Lung microvascular endothelial cell (primary cell): ENCODE measurements at places on chromosomes 12 and 14. TPM values are rescaled to one million over a fixed set of nuclear protein-coding genes. Genes with fewer than 3 reads are reported as not detected.

- no peak for DNase-seq
Measured at GRCh38 chr14:57464008-57464730, 29.5 kb downstream of the CCDC198 start.

Gene HCAR2
- not detected in 2 replicates for total RNA-seq

GRCh38 chr14:72332871-72333270 is 400.6 kb downstream of the RGS6 start:
- DNase-seq = no peak

Gene GZMH
- not detected in 2 replicates for total RNA-seq

DNA sequence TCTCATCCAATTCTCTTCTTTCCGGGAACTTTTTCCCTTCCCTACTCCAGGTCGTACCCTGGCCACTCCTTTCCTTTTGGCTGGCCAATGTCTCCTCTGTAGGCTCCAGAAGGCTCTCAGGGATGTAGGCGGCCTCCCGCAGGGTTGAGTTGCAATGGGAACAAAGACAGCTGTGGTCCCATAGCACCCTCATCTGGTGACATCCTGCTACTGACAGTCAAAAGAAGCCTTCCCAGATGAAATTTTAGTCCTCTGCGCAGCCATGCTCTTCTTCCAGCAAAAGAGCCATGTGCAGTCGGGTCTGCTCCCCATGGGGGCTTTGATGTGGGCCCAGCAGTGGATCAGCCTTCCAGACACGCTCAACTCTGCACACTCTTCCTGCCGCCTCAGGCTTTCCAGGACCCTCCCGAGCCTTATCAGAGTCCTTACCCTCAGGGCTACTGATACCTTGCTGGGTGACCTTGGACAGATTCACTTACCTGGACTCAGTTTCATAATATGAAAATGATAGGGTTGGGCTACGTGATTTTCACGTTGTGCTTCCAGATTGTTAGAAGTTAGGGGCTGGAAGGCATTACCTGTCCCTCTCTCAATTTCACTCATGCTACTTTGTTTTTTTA is 5.5 kb upstream of the CELA1 start:
- peak; percentile 76 for DNase-seq

Gene PPP2R3C
- total RNA-seq = 39.2 and 43.7 TPM in 2 replicates

GRCh38 chr12:121038861-121039668 is at the start of gene OASL:
TSS of gene OASL (minus strand) at chr12:121039246. CDS start at chr12:121038971, 275 bp downstream.
- DNase-seq = peak; percentile 20

Gene A2M
- total RNA-seq = 3.8 and 19.0 TPM in 2 replicates

DNA sequence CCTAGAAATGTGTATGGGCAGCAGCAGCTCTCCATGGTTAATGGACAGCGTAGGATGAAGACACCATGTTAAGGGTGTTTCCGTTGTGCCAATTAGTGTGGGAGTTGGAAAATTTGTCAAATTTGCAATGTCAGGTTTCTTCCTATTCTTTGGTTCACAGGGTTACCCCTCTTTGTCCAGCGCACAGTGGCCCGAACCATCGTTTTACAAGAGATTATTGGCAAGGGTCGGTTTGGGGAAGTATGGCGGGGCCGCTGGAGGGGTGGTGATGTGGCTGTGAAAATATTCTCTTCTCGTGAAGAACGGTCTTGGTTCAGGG is 26.0 kb upstream of the TAMALIN start:
- DNase-seq = no peak

Gene TCP11L2
- 42.7 and 59.1 TPM in 2 replicates for total RNA-seq

DNA sequence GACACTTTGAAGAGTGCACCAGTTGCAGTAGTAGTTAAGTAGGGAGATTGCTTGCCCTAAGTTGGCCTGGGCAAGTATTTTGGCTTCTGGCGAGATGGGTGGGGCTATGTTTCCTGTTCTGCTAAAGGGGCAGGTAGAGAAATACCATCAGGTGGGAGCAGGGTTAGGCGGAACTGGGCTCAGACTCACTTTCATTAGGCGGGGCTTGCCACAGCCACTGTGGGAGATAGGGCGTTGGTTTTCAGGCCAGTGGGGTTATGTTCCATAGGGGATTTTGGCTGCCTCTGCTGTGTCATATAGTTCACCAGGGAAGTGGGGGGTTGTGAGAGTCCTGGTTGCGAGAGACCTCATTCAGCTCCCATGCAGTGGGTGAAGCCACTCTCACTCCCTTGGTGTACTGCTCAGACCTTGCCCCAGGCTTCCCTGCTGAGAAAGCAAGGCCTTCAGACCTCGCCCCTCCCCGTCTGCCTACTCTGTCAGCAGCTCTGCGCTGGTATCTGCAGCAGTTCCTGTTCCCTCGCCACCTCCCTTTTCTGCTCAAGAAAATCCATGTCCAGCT is 43.3 kb downstream of the AEBP2 start:
- peak; percentile 16 for DNase-seq

Gene MED13L
- total RNA-seq = 37.3 and 91.5 TPM in 2 replicates

Gene NGB
- not detected in 2 replicates for total RNA-seq

- DNase-seq = peak; percentile 52
Measured at GRCh38 chr12:52907092-52907810, 2.4 kb upstream of the KRT8 start.

DNA sequence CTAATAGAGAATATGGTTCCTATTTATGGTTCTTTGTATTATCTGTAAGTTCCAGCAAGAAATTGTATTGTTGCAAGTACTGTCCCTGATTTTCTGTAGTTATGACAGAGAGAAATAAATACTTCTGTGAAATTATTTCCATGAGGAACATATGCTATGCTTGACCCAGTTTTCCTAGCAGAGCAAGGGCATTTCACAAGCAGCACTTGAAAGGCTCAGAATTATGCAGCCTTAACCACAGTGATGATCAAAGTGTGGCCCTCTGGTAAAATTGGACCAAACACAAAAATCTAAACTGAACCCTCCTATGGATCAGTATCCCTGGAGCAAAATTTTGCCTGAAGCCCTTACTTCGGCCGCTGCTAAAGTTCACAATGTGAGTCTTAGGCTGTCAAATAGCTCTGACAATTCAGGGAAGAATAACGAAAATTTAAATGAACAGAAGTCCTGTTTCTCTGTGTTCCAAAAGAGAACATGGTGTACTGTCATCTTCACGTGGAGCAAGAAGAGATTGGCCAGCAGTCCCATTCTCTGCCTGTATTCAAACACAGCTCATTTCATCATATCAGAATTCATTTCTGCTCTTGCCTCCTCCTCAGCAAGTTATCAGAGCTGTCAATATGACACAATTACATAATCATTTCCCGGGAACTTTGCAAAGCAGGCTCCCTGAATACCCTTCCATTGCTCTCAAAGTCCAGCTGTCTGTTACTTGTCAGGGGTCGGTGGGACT is 471.9 kb downstream of the RPS29 start:
- DNase-seq = no peak

DNA sequence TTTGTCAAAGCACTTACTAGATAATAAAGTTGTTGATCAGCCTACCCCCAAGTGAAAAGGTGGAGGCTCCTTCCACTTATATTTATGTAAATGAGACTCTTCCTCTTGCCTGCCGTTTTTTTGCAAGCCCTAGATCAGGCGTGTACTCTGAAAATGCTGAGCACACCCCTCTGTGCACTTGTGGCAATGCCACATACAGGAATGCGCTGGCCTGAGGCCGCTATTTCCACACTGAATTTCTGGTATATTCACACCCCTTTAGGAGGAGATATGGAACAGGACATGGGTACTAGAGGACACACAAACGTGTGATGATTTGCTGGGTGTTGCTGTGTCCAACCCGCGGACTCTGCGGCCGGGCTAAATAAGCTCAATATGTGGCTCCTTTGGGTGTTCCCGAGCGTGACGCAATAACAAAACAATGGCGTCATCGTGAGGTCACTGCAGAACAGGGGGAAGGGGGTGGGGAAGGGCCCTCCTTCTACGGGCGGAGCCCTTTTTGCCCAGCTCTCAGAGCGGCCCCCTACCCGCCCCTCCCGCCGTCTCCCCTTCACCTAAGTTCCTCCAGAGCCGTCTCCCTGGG is 554 bp upstream of the TSPAN31 start:
- peak; percentile 84 for DNase-seq

Gene MORN3
- total RNA-seq = under 0.01 and 0.44 TPM in 2 replicates

DNA sequence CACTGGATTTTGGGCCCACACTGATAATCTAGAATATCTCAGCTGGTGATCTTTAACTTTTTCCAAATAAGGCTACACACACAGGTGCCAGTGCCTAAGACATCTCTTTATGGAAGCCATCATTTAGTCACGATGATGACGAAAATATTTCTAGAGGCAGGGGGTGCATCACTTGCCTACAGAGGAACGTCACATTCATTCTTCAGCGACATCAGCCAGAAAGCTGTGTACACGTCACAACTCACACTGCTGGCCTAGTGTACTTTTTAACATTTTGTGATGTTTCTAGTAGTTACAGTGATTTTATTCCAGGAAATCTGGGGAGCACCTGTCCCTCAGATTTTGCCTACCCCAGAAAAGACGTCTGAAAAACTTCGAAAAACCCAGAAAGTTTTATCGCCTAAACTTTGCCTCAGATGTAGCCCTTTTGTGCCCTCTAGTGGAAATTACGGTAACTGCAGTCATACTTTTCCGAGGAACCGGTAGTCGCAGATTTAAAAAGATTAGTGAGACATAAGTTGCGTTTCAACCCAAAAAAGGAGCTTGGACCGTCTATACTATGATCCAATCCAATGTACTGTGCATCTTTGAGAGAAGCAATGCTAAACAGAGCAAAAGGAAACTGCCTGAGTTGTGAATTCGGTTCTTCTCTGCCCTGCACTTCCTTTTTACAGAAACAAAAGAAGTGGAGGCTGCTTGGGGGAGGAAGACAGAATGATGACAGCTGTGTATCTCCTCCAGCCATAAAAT is 64.3 kb upstream of the STON2 start:
- peak; percentile 71 for DNase-seq

DNA sequence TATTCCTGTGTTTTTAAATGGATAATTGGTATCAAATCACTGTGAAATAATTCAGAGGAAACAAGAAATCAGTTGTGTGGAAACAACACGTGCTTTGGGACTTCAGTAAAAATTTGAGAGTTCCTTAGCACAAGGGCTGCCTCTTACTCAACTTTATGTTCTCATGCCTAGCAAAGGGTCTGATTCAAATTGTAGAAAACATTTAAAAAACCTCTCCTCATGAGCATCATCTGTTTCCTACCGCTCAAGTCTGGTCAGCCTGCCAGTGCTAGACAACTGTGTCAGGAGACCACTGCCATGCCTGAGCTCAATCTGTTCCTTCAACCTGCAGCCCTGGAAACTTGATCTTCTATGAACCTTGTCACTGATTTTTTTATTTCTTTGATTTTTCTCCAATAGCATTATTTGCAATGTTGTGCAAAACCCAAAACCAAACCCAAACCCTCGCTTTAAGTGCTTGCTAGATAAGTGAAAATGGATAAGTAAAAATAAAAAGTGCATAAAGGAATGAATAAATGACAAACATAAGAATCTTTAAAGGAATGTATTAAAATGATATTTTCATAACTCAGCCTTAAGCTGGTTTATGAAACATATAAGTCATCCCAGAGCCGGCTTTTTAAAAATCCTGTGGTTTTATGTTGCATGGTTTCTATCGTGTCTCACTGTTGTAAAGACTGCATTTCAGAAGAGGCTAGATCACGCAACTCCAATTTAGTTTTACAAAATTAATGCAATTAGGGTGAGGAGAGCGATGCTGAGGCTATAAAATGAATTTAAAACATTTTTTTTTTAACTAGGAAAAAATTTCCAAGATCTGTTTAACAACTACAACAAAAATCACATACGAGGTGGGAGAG is 361.2 kb upstream of the PDE3A start:
- no peak for DNase-seq

- no peak for DNase-seq
Measured at GRCh38 chr12:70070494-70071007, 172.7 kb upstream of the CNOT2 start.

Gene VCPKMT
- total RNA-seq = 1.7 and 2.6 TPM in 2 replicates

DNA sequence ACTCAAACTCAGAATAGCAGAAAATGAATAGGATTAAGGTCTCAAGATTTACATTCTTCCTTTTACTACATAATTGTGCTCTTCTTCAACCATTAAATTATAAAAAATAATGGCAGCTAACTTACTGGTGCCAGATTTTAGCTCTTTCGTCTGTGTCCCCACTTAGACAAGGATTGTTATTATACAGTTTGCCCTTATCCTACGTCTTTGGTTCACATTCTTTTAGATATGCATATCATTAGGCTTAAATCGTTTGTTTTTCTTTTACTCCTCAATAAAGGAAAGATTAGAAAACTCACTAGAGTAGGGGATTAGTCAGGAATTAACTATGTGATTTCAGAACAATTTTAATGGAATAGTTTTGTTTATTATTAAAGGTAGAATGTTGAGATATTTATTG is 129.6 kb upstream of the GARIN2 start:
- no peak for DNase-seq

Gene RDH12
- total RNA-seq = under 0.01 TPM in 1 of 2 replicates, not detected in the other

DNA sequence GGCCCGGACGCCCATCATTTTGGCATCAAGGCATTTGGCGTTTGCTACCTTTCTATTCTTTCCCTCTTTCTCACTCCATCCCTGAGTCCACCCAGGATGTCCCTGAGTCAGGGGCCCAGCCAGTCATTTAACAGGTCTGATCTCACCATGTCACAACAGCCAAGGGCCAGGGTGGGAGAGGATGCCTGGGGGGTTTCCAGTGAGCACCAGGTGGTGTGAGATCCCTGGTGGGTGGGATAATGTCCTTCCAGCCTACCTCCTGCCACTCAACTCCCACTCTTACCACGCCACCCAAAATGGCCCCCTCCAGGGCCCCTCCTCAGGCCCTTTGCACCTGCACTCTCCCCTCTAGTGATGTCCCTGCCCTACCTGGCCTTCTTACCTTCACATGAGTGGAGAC is 310.8 kb downstream of the BCL11B start:
- no peak for DNase-seq

- no peak for DNase-seq
Measured at GRCh38 chr12:45336331-45336730, 120.4 kb downstream of the ANO6 start.

DNA sequence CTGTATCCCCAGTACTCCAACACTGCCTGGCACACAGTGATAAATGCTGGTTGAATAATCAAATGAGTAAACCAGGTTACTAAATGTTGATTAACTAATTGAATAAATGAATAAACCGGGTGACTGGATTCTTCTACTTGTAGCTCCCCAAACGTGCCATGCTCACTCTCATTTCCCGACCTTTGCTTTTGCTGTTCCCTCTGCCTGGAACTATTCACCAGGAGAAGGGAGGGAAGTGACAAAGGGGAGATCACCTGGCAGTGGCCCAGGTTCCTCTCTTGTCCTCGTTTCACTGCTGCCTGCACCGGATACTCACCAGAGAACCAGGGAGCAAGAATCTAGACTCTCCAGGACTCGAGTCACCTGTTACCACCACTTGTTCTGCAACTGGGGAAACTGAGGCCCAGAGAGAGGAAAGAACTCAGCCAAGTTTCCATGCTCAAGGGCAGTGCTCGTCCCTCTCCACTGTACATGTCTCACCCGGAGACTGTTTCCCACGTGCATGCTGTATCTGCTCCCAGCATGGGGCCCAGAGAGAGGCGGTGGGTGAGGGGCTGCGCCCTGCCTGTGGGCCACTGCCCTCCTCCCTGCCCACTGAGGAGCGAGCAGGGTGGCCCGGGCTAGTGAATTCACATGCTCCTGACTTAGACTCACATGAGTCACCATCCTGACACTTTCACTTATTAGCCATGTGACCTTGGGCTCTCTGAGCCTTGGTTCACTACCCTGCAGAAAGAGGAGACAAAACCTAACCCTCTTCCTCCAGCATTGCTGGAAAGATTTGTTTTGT is 17.7 kb upstream of the POP5 start:
- DNase-seq = no peak

GRCh38 chr14:102736956-102737355 is 40.3 kb upstream of the TRAF3 start:
- no peak for DNase-seq
